ENCODE measurements at places on chromosomes 11 and 22. TPM values are rescaled to one million over a fixed set of nuclear protein-coding genes. Genes with fewer than 3 reads are reported as not detected.

DNA sequence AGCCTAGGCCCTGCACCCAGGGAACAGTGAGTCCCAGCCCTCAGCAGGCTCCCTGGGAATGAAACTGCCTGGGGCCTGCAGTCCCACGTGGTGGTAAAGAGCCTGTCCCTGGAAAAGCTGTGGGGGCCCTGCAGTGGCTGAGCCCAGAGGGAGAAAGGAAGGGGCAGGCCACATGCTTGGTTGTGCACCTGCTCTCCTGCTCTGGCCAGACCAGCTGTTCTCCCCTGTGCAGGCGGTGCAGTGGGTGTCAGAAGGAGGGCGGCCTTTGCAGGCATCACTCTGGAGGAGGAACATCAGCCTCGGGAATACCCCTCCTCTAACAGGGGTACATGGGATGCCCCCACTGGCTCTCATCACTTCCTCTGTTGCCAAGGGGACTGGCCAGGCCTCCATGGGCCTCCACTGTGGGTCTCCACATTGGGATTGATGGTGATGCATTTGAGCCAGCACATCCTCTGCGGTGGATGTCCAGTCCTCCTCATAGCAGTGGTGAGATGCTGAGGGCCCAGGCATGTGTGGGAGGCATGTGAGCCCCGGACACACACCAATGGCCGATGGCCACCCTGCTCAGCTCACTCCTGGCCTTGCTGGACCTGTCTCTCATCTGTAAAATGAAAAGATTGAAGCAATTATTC is 690.4 kb downstream of the BRD1 start:
- no peak for DNase-seq

GRCh38 chr22:45584121-45584570 is 81.5 kb downstream of the FBLN1 start:
- peak; percentile 8 for DNase-seq

GRCh38 chr11:73388265-73389133 is 12.3 kb downstream of the RELT start:
- DNase-seq: peak; percentile 70

GRCh38 chr11:35288817-35289541 is 130.4 kb downstream of the SLC1A2 start:
- no peak for DNase-seq

The BIRC3 gene
- total RNA-seq: 3.8 TPM

DNA sequence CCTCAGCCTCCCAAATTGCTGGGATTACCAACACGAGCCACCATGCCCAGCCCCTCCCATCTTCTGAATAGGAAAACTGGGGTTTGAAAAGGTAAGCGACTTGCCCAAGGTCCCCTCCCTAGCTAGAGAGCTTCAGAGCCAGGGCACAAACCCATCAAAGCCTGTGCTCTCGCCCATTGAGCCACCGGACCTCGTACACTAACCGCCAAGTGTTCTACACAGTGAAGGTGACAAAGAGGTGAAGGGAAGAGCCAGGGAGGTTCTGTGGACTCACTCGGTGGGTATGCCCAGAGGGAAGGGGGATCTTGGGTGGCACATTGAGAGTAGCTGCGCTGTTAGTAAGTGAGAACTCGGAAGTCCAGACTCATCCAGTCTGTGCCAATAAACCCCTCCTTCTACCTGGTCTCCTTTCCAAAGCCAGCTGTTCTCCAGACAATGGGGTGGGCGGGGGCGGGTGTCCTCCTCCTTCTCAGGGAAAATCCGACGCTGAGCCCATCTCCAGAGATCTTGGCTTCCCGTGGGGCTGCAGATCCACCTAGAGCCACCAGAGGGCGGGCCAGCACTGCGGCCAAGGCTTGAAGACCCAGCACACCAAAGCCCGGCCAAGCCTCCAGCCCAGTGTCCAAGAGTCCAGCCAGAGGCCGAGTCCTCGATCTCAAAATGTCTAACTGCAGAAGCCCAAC is 3.2 kb upstream of the RTN4RL2 start:
- DNase-seq: peak; percentile 95

- no peak for DNase-seq
Measured at GRCh38 chr11:121122328-121122727, 21.3 kb downstream of the TECTA start.

The CLDN5 gene
- total RNA-seq: 23.0 TPM

DNA sequence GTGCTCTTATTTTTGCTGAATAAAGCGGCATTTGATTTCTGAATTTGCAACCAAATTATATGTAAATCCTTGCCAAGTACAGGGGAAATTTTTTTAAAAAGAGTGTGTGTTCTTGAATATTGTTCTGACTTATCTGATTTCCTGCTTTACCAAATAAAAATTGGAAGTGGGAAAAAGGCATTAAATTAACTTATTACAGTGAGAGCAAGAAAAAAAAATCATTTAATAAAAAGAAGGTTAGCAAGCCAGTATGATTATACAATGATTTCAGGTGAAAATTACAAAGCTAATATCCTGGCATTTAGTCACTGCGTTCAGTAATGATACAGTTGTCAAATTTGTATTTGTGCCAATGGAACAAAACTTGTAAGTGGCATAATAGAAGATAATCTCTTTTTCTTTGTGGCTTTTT is 82.1 kb upstream of the PPARA start:
- no peak for DNase-seq

The SCGB1C1 gene
- total RNA-seq: not detected

The CALCA gene
- total RNA-seq: not detected

DNA sequence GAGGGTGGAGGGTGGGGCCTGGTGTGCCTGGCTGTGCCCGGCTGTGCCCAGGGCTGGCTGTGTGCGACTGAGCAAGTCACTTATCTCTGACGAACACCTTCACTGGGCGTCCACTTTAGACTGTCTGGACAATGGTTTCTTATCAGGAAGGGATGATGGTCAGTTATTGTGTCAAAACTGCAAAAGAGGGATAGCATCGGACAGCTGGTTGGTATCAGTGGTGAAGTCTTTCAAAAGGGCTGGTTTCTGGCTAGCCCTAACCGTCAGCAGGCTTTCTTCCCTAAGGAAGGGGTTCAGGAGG is 4.1 kb upstream of the MGAT3 start:
- DNase-seq: no peak

- no peak for DNase-seq
Measured at GRCh38 chr22:33747576-33748180, 172.6 kb downstream of the LARGE1 start.

DNA sequence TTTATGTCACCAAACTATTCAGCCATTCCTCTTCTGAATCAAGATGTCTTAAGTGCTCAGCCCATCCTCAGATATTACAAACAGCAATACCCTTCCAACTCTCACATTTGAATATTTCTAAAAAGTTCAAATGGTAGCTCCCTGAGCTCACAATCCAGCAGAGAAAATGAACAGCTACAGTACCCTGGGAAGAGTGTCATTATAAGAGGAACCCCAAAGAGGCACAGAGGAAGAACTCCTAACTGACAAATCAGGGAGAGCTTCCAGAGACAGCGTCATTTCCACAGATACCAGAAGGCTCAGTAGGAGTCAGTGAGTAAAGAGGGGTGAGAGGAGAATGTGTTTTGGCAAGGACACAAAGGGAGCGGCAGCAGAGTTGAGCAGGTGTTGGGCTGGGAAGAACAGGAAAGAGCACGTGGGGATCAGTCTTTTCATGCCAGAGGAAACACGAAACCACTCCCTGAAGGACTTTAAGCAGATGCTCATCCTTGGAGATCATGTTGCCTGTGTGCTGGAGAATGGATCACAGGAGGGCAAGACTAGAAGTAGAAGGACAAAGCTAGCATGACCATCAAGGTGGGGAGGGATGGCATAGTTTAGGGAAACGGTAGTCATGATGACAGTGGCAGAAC is 4.3 kb downstream of the CLTCL1 start:
- peak; percentile 78 for DNase-seq

DNA sequence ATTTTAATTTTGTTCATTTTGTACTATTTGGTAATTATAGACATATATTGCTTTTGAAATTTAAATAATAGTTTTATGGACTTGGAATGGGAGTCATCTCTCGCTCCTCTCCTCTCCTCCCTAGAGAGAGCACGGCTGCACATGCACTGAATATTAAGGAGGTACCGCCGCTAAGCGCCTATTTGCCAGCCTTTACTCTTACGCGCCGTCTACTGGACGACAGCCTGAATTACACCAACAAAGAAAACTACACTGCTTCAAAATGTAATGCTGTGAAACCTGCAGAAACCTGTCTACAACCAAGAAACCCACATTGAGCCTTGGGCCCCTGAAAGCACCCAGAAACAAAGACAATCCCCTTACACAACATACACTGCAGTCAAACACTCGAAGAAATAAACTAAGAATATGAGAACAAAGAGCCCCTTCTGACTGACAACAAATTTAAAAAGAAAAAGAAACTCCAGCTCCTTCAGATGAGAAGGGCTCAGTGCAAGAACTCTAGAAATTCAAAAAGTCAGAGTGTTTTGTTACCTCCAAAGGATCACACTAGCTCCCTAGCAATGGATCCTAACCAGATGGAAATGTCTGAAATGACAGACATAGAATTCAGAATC is 737.2 kb downstream of the LRRC4C start:
- no peak for DNase-seq

The SPDYC gene
- not detected for total RNA-seq

The OR51E2 gene
- 0.10 TPM for total RNA-seq

The PYGM gene
- total RNA-seq: 2,005 TPM

GRCh38 chr11:125170510-125171031 is 6.0 kb downstream of the PKNOX2 start:
- DNase-seq: peak; percentile 76

GRCh38 chr11:75896843-75897419 is 81.9 kb downstream of the UVRAG start:
- no peak for DNase-seq

DNA sequence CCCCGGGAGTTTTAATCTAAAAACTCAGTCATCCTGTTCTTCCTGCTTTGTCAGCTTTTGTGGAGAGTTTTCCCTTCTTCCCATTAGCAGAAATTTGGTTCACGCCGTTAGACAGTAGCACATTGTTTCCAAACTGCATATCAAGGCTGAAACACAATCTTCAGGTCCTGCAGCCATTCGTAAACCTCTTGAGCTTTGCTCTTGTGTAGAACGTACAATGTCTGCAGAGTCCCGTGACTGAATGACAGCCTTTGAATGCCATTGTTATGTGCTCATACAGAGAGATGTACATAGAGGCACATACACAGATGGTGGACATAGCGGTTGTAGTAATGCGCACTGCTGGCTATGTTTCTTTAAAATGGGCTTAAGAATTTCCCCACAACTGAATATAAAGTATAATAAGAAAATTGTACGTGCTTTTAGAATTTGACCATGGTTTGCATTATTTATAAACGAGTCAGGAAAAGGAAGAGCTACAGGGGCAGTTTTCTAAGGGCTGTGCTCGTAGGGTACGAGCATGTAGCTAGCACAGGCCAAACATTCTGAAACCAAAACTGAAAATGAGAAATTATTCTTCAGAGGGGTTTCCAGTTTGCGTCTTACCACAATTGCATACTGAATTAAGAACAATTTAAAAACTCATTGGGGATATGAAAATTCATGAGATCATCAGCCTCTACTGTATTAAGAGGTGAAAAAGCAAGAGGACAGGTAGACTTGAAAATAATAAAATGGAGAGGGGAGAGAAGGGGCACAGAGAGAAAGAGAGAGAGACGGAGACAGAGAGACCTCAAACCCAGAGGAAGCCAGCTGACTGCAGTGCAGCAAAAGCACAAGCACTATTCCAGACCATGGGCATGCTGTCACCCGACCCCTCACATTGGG is 310.1 kb downstream of the CADM1 start:
- no peak for DNase-seq

- DNase-seq: peak; percentile 53
Measured at GRCh38 chr11:68677432-68677831, 6.9 kb upstream of the GAL start.

- DNase-seq: no peak
Measured at GRCh38 chr11:84003181-84003580, 717.0 kb upstream of the CCDC90B start.

DNA sequence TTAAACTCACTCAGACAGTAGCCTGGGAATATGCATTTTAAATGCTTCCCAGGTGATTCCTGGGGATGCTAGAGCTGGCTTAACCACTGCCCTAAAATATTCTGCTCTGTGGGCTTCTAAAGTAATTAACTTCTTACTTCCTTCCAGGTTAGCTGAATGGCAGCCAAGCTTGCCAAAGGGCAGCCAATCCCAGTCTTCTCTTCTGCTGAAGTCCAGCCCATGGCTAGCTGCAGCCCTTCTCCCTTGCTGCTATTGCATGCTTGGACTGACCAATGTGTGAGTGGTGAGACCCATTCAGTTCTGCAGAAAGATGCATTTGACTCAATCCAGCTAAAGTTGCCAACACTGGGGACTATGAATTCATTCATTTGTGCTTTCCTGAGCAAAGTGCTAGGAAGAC is 411.9 kb downstream of the SOX6 start:
- DNase-seq: no peak

GRCh38 chr11:130369141-130369691 is 54.5 kb upstream of the ZBTB44 start:
- DNase-seq: peak; percentile 76

- no peak for DNase-seq
Measured at GRCh38 chr11:35126000-35126878, 12.7 kb upstream of the CD44 start.

DNA sequence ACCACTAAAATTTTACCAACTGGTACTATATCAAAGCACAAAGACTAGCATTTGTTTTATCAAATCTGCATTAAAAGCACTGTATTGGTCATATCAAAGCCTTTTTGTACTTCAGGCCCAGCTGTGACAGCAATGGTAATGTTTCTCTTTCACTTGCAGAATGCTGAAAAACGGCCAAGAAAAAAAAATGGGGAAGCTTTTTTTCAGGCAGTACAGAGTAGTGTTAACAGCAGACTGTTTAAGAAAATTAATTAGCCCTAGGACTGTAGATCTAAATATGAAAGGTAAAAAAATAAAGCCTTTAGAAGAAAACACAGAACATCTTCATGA is 33.3 kb downstream of the DENND5A start:
- no peak for DNase-seq

- peak; percentile 25 for DNase-seq
Measured at GRCh38 chr22:24953384-24954113, 1.0 kb downstream of the KIAA1671 start.

DNA sequence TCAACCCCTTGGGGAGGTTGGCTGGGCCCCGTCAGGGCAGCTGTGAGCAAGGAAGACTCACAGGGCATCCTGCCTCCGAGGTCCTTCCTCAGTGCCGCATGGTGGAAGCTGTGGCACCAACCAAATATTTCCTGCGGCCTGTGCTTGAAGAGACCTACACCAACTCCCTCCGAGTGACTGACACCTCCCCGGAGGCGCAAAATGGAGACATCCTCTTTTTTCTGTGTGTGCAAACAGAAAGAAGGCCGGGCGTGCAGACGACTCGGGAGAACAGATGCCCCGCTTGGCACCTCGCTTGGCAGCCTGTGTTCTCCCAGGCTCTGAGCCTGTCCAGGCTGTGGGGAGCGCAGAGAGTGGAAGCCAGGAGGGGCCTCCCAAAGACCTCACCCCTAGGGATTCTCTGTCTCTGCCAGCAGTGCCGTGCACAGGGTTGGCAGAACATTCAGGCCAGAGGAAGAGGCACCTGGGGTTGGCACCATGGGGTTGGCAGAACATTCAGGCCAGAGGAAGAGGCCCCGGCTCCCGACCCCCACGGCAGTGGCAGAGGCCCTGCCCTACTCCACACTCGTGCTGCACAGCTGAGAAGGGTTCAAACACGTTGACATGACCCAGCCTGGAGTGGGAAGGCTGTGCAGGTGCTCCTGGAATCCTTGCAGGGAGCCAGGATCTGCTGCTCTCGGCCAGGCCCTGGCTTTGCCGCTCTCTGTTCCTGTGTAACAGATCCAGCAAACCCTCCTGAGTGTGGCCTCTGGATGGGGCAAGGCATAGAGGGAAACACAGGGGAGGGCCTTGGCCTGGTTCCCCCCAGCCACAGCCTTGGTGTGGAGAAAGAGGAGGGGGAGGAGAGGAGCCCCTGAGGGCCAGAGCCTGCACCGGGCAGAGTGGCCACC is 805.5 kb downstream of the BRD1 start:
- DNase-seq: no peak

- no peak for DNase-seq
Measured at GRCh38 chr11:79232346-79232745, 208.5 kb downstream of the TENM4 start.

Data from psoas muscle (tissue), 8 donors.